ENCODE measurements at places on chromosomes 6 and 20.
A peak's percentile ranks its signal among the peaks of the same experiment; 100 is the strongest.

GRCh38 chr6:165671222-165671768 lies 8.3 kb upstream of the PDE10A start:
- no peak overlapping the region for H3K4me3 ChIP-seq
- H3K27me3 ChIP-seq = no peaks in the 10 kb centered on the region
- DNase-seq = no peak
- H3K36me3 ChIP-seq = no peaks in the 10 kb centered on the region
- H3K27ac ChIP-seq = no peak overlapping the region

DNA sequence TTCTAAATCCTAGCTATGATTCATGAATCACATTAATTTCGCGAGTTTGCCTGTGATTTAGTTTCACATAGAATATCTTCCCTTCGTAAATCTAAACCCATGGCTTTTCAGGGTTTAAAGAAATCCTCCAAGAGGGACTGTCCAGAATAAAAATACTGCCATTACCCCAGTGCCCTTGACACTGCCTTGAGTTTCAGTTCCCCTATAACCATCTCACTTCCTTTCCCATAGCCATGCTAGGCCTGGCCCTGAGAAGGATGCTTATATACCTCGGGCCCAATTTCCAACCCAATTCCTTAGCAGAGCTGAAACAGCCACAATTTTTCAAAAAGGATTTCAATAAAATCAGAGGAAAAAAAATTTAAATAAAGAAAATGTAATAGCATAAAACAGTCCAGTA lies 697.3 kb downstream of the FRK start:
- no peak overlapping the region for H3K27ac ChIP-seq
- H3K36me3 ChIP-seq = no peaks in the 10 kb centered on the region
- no peaks in the 10 kb centered on the region for H3K27me3 ChIP-seq
- no peak overlapping the region for H3K4me3 ChIP-seq
- DNase-seq = no peak

GRCh38 chr6:167493976-167494697 lies 169.3 kb downstream of the TTLL2 start:
- no peaks in the 10 kb centered on the region for H3K4me1 ChIP-seq
- H3K4me3 ChIP-seq = no peak overlapping the region
- DNase-seq = no peak

GRCh38 chr20:53599378-53599777 lies 5.7 kb upstream of the ZNF217 start:
- no peak for DNase-seq
- peak overlapping the region; percentile 97 for H3K27ac ChIP-seq
- no peaks in the 10 kb centered on the region for H3K36me3 ChIP-seq
- no peaks in the 10 kb centered on the region for H3K27me3 ChIP-seq

GRCh38 chr6:3411967-3412778 lies 44.7 kb downstream of the SLC22A23 start:
- no peak overlapping the region for H3K27ac ChIP-seq
- no peak for DNase-seq
- no peak overlapping the region for H3K4me3 ChIP-seq
- no peaks in the 10 kb centered on the region for H3K36me3 ChIP-seq

GRCh38 chr20:33415948-33416347 lies 14.6 kb upstream of the CDK5RAP1 start:
- no peaks in the 10 kb centered on the region for H3K36me3 ChIP-seq
- no peaks in the 10 kb centered on the region for H3K27me3 ChIP-seq
- no peak for DNase-seq
- peaks cover 11% of the 10 kb centered on the region for H3K4me1 ChIP-seq

All from esophagus squamous epithelium (tissue), 5 donors.